Activated CD8-positive, alpha-beta memory T cell treated with anti-CD3 and anti-CD28 coated beads for 1 hour (primary cell): ENCODE measurements at places on chromosomes 6 and 20.

DNA sequence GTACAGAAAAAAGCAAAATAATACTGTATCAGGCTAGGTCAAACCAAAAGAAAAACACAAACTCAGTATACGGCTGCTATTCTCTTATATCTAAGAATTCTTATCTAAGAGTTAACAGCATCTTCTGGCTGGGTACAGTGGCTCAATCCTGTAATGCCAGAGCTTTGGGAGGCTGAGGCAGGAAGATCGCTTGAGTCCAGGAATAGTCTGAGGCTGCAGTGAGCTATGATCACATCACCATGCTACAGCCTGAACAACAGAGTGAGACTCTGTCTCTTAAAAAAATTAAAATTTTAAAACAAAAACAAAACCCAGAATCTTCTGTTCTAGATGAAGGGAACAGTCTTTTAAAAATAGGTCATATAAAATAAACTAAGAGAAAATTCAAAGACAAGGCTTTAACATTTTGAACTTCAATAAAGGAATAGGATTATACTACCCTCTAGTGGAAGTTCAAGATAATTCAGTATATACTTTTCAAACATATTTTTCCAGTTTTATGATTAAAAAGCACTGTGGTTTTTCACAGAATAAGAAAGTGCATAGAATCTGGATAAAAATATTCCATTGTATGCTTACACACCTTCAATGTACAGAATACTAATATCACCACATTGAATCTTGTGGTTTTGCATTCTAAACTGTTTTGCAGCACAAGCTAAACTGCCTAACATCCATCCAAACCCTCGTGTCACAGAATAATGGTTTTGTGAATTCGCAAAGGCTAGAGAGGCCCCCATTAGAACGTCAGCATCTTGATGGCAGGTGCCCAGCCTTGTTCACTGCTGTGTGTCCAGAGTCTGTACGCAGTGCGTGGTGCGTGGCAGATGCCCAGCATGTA lies 39.3 kb downstream of the DTNBP1 start:
- DNase-seq = no peak

DNA sequence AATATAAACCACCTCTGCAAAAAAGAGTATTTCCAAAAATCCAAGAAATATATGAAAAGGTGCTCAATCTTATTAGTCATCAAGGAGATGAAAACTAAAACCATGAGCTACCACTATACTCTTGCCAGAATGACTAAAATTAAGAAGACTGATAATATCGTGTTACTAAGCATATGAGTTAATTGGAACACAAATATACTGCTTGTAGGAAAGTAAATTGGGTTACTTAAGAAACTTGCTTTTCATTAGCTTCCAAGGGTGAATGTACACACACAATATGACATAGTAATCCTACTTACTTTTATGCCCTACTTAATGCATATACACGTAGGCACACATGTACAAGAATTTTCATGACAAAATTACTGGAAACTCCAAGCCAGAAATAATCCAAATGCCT lies 3.4 kb downstream of the THEMIS start:
- DNase-seq = no peak

GRCh38 chr6:107800564-107801164 lies 23.4 kb downstream of the SCML4 start:
- DNase-seq = no peak

- DNase-seq = no peak
These were observed 1.4 kb upstream of the KHDC1 start for GRCh38 chr6:73264446-73264845.

DNA sequence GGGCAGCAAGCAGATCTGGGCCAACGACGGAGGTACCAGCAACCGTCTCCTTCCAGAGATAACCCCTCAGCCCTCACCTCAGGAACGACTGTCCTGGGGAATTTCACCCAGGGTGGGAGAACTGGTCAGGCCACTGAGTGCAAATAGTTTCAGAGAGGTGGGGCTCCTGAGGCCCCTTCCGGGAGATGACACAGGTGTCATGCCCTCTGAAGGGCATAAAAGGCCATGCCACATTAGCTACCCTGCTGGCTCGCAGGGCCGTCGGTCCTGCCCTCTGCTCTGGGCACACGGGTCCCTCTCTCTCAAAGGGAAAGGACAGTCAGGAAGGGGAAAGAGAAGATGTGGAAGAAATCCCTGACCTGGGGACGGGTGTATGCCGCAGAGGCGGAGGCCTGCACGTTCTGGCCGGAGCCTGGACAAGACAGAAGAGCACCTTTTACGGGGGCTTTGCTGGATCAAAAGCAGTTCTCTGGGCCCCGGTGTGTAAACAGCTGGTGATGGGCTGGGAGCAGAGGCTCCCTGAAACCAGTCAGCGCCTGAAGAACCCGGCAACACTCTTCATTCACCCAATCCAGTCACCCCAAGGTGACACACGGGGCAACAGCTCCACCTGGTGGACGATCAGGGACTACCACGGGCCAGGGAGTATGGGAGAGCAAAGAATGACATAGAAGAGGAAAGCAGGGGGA lies 6.4 kb upstream of the TAF8 start:
- DNase-seq = peak; percentile 90

GRCh38 chr6:145588981-145589380 lies 146.3 kb downstream of the EPM2A start:
- DNase-seq = no peak

DNA sequence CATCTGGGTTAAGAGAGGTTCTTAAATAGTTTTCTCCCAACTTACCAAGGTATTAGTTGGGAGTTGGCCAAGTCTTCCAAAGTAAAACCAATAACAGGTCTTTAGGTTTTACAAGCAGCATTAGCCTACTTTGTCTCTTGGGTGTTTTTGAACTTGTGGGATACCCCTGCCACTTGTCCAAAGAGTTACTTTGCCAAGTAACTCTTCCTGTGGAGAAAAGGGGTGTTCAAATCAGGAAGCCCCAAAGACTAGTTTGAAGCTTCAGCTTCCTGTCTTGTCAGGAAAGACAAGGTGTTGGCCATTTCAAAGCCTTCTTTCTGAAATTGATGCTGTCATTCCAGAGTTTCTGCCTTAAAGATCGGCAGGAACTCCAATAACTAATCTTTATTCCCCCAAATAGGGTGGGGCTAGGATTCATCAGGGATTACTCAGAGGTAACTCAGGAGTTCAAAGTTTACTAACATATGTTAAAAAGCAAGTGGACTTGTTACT lies 822 bp downstream of the RAB22A start:
- no peak for DNase-seq

DNA sequence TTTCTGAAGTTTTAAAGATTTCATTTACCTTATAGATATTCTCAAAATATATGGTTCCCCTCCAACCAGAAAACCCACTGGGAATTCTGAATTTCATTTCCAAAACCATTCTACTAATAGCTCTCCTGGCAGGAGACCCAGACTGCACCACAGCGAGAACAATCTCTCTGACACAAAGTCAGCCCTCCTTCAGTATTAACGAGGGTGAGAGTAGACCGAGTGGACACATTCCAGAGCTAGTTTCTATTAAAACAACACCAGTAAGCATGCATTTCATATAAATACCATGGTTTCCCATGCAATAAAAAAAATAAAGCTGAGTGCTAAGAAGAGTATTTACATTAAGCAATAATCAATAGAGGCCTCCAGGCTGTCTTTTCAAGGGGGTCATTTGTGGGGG lies 899.6 kb upstream of the SLC35B3 start:
- DNase-seq = no peak

- no peak for DNase-seq
These were observed 16.9 kb downstream of the RREB1 start for GRCh38 chr6:7124636-7125035.

DNA sequence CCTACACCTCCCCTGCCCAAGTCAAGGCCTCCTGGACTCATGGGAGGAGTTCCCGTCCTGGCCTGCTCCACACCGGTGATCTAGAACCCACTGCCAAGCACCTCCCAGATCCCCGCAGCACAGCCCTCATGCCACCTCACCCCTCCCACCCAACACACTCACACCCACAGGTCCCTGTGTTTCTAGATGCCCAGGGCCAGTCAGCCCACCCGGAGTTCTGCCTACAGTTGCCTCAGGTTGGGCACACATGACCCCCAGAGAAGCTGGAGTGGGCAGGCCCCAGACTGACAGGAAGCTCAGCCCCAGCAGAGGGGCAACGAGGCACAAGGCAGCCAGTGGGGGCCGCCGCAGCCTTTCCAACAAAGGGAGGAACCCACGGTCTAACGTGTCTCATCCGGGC lies 29.6 kb downstream of the RRBP1 start:
- no peak for DNase-seq

DNA sequence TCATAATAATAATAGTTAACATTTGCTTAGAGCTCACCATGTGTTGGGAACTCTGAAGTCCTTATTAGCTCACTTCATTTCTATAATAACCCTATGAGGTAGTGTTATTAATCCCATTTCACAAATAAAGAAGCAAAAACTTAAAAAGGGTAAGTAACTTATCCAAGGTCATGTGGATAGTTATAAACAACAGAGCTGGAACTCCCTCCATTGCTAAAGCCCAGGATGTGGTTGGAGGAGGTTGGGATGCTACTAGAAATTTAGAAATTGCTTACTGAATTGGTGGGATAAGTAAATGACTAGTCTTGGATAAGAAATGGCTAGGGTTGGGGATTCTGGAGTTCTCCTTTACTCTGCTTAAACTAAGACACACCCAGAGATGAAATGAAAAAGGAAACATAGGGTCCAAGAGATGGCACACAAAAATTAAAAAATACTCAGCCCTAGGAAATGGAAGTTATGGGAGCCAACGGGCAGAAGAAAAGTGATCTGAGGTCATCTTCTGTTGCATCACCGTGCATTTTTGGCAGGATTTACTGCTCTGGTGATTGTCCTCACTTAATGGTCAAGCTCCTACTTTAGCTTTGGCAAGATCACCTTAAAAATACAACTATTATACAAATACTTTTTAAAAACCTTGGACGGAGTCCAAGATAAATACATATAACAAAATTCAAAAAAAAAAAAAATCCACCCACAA lies 7.7 kb upstream of the CLIC5 start:
- no peak for DNase-seq

GRCh38 chr6:51490101-51490500 lies 597.3 kb downstream of the PKHD1 start:
- no peak for DNase-seq

GRCh38 chr20:51695574-51696303 lies 72.5 kb downstream of the ATP9A start:
- no peak for DNase-seq

DNA sequence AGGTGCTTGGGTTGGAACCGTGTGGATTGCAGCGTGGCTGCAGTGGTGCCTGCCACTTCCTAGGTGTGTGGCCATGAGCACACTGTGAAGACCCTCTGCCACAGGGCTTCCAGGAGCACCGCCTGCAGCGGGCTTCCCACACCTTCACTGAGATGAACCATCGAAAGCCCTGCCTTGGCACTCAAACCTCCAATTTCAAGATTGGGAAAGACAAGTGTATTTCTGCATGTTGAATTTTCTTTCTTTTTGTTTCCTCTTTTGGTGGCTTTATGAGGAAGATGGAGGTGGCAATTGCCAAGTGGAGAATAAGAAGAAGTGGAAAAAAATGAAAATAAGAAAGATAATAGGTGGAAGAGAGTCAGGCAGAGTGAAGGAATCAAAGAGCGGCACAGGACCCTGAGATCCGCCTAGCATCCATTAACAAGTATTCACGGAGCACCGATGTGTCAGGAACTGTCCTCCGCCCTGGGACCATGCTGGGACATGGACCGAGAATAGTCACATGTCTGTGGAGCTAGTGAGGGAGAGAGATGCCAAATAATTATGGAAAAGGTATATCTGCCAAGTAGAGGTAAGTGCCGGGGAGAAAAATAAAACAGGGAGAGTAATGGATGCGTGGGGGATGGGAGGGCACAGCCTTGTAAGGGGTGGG lies 159.9 kb downstream of the BCAS1 start:
- no peak for DNase-seq

DNA sequence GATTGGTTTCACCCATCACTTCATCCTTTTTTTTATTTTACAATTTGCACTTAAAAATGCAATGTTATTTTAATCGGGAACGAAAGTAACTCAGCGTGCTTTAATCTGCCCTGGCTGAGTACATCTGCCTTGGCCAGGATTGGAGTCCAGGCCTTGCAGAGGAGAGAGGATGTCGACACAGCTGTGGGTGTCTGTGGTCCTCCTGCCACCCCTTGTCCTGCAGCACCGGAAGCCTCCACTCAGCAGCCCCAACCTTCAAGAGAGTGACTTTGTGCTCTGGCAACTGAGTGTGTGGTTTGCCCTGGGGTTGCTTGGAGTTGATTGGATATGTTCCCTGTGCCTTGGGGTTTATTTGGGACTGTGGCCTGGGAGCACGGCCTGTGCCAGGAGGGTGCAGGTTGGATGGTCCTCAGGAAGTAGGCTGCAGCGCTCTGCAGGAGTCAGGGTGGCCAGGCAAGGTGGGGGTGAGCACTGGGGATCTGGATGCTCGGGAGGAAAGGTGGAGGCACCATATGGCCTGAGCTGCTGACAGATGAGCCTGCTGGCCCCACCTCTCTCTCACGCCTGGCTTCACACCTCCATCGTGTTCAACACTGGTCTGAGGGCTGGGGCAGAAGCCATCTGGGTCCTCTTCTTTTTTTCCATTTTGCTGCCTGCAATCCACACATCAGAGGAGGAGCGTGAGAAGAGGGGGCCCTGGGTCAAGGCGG lies 4.3 kb downstream of the MYT1 start:
- no peak for DNase-seq

GRCh38 chr20:58557733-58558342 lies 42.6 kb upstream of the APCDD1L start:
- no peak for DNase-seq
